ENCODE measurements at places on chromosomes 2 and 18.

DNA sequence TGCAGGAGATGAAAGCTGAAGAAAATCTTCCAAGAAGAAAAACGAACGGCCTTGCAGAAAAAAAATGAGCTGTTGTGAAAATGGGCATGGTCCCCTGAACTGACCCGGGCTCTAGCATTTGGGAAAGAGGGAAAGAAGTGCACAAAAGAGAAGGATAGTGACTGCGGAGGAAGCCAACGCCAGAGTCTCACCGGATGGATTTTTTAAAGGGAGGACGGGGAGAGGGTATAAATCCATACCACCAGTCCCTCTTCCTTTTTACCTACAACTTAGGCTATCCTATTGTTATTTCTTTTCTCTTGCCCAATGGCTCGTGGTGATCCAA, 601 bp downstream of the WDR35 start:
- DNase-seq, result no peak

DNA sequence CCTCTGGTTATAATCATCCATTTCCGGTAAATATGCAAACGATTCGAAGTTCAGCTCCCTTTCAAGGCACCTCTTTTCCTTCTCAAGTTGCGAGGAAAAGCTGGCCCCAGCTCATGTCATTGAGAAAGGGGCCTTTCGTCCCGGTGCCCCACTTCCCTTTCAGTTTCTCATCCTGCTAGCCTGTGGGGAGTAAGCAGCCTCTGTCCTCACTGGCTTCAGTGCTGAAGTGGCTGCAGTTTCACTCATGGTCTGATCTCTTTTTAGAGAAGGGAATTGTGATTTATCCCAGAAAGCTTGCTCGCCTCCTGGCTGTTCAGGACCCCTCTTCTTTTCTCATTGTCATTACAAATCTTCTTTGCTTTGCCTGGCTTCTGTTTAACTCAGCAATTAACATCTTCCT, 207.5 kb downstream of the NR4A2 start:
- no peak for DNase-seq

GRCh38 chr2:136111711-136112110, 6.2 kb downstream of the CXCR4 start:
- DNase-seq, result no peak

DNA sequence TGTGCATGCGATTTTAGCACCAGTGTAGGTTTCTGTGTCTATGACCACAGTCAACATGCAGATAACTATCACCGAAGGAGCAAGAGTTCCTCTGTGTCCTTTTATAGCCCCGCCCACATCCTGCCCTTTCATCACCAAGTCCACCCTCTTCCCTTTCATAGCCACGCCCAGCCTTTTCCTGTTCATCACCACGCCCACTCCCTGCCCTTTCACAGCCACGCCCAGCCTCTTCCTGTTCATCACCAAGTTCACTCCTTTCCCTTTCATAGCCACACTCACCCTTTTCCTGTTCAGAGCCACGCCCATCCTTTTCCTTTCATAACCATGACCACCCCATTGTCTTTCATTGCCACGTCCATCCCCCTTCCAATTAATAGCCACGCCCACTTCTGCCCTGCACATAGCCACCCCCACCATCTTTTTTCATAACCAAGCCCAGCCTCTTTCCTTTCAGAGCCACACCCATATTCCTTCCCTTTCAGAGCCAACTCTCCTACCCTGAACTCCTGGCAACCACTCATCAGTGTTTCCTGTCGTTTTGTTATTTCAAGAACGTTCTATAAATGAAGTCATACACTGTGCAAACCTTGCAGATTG, 273.9 kb downstream of the MYT1L start:
- peak; percentile 3 for DNase-seq

DNA sequence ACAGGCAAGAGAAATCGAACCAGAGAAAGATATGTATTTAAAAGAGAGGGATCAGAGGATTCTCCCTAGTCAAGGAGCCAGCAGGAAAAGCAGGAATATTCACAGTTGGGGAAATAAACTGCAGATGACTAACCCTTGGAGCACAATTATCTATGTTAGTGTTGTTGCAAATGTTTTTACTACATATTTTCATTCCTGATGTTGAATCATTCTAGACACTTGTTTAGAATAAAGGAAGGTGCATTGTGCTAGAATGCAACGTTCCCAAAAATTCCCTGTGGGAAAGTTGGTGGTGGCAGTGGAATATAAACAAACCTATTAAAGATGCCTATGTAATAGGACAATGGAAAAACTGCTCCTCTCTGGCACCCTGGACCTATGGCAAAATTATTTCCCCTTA, 63.3 kb downstream of the DTNA start:
- DNase-seq, result no peak

DNA sequence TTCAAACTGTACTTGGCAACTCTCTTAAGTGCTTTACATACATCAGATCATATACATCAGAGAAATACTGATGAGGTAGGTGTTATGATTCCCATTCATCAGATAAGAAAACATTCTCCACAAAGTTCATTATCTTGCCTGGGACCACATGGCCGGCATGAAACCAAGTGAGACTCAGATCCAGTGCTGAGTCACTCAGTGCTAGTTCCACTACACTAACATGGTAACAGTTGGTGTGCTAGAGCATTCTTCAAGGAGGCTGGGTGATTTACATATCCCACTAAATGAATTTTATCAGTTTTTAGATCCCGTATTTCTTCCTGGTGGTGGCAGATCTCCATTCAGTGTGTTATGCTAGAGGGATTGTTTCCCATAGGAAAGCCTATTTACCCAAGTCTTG, 772.0 kb downstream of the CNTNAP5 start:
- DNase-seq, result no peak

GRCh38 chr2:3141696-3142095, 235.9 kb downstream of the EIPR1 start:
- no peak for DNase-seq

- no peak for DNase-seq
These were observed 79.5 kb downstream of the EVA1A start for GRCh38 chr2:75480971-75481836.

DNA sequence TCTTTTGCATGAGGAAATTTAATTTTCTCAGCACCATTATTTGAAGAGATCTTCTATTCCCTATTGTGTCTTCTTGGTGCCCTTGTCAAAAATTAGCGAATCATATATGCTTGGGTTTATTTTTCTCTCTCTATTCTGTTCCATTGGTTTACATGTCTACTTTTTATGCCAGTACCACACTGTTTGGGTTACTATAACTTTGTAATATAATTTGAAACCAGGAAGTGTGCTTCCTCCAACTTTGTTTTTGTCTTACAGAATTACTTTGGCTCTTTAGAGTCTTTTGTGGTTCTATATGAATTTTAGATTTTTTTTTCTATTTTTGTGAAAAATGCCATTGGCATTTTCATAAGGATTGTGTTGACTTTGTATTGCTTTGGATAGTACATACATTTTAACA, 17.6 kb downstream of the ALMS1 start:
- DNase-seq, result no peak

GRCh38 chr18:79378536-79379250, 17.0 kb upstream of the NFATC1 start:
- no peak for DNase-seq

DNA sequence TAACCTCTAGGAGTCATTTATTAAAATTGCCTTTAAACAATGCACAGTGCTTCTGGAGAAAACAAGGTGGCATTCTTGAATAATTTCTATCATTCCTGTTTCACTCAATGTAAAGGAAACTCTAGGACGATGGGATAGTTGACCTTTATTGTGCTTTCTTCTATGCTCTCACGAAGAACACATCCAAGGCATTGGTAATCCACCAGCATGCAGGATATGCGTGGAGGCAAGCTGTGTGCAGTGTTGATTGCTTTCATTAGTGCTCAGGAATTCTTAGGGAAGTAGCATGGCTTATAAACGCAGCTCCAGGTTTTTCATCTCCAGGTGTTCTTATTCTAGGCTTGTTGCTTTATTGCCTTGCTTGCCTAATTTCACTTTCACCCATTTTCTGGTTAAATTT, 58.4 kb upstream of the CAVIN2 start:
- DNase-seq, result no peak

DNA sequence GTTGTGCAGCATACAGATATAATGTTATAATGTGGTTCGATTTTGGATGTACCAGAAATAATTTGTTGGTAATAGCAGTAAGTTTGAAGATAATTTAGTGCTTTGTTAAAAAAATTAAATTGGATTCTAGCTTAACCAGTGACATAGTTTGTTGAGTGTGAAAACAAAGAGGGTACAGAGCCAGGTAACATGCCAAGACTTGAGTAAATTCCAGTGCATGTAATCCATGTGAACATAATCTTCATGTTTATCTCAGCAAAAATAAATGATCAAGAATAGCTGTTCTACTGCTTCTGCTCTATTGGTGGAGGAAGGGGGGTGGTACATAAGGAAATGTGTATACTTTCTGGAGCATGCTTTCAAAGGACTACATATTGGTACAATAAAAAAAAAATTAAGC, 165.8 kb downstream of the DNAH7 start:
- DNase-seq, result no peak

DNA sequence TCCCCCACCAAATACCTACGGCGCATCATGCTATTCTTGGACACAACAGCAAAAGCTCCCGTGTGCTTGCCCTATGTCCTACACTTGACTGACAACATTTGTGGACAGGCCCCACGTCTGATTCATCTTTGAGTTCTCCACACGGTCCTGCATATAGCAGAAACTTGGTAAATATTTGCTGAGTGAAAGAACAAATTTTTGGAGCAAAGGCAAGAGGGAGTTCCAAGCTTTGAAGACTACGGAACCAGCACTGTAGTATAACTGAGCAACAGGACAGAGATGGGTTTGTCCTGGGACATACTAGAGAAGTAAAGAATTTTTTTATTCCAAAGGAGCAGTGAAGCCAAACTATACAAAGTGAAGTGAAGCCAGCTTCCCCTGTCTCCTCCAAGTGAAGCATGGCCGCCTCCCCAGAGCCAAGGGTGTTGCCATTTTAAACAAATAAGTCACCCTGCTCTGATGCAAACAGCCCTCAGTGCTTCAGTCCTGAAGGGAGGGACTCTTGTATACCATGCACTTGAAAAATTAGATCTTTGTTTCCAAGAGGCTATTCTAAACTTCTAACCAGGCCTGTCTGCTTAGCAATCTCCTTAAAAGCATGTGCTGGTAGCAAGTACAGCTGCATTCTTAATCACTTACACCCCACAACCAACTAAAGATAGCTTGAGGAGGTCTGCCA, 35.9 kb downstream of the SPRED2 start:
- no peak for DNase-seq
